A549 (cell line): ENCODE measurements at places on chromosomes 4 and X. TPM values are rescaled to one million over a fixed set of nuclear protein-coding genes. Genes with fewer than 3 reads are reported as not detected.

Gene GPRASP1
- 0.47 to 0.63 TPM (median 0.50 TPM) in 3 replicates for polyA plus RNA-seq

Gene UGT2B17
- not detected in 3 replicates for polyA plus RNA-seq

Gene FAM9C
- polyA plus RNA-seq, result 0.03 TPM in 1 of 3 replicates, not detected in the others

Gene TMEM35A
- not detected in 3 replicates for polyA plus RNA-seq

Gene FHIP1A
- polyA plus RNA-seq, result 0.09 to 0.11 TPM (median 0.09 TPM) in 3 replicates

- DNase-seq, result no peak
Measured at GRCh38 chr4:157421365-157421764, 200.8 kb downstream of the GRIA2 start.

- no peak for DNase-seq
Measured at GRCh38 chrX:104310090-104310489, 55.4 kb upstream of the ESX1 start.

DNA sequence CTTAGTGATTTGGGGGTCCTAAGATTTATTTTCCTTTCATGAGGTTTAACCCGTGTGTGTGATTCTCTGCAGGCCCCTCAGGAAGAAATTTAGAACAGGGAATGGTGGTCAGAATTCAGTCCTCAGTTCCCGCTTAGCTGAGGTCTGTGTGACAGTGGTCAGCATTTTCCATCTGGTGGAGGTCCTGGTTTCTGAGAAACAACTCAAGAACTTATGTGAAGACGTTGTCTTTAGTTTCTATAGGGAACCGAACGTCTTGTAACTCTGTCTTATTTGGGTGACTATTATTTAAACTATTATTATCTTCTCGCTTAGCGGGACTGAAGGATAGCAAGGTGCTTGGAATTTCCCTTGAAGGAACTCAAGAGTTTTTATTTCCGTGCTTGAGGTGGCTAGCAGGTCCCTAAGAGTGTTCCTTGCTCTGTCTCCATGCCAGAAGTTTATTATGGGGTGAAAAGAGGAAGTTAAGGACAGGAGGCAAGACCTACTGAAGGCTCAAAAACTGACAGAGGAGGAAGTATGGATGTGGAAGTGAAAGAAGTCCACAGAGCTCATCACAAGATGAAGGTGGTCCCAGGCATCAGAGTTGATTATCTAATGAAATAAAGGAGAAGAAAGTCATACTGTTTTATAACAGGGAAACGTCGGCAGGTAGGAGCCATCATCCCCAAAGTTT is 9.4 kb downstream of the MGST2 start:
- no peak for DNase-seq

- no peak for DNase-seq
Measured at GRCh38 chr4:156779042-156779441, 192.6 kb downstream of the PDGFC start.
